ENCODE measurements at places on chromosomes 4 and X.
A peak's percentile ranks its signal among the peaks of the same experiment; 100 is the strongest.

GRCh38 chr4:154332681-154333421 lies 158.7 kb downstream of the DCHS2 start:
- peak; percentile 66 for DNase-seq

DNA sequence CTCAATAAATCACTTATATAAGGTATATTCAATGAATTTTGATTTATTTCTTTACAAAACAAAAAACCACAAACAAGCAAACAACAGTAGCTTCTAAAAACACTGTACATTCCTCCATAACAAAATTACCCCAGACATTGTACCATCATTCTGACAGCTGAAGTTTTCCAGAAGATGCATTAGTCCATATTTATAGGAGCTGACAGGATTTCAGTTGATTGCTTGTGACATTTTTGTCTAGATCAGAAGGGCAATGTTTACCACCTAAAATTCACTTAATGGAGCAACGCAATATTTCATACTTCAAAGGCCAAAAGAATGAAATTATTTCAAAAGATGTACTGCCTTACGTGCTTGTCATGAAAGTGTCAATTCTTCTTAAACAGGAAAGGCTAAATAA lies 167.0 kb downstream of the ATP10D start:
- DNase-seq: no peak

DNA sequence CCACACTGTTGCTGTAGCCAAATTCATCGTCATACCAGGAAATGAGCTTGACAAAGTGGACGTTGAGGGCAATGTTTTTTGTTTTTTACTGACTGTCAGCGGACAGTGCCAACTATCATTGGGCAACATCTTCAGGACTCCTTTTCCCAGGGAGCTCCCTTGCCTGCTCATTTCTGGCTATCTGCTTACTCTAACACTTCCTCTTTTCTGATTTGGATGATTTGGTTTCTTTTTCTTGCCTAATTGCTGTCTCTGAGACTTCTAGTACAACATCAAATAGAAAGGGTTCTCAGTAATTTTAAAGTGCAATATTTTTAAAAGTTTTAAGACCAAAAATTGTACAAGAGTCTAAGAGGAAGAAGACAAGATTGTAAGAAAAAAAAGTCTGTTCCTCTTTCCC lies 92.0 kb upstream of the KLHL4 start:
- DNase-seq: no peak

DNA sequence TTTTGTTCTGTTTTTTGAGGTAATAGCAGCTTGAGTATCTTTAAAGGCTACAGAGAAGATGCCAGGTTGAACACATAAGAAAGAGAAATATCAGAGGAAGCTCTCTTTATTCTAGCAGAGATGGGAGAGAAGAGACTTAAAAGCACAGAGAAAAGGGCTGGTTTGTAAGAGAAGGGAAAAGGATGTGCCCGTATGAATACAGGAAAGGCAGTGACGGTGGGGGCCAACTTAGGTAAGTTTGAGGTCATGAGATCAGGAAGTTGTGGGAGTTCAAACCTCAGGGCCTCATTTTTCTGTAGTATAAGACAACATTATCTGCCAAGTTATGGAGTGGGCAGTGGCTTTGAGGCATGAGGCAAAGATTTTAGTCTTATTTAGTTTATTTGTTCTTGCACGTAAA lies 121.3 kb upstream of the S100G start:
- peak; percentile 50 for DNase-seq

GRCh38 chr4:54433686-54434085 lies 204.6 kb downstream of the PDGFRA start:
- DNase-seq: no peak

- DNase-seq: no peak
Measured at GRCh38 chr4:48698029-48698971, 81.8 kb downstream of the FRYL start.

- DNase-seq: no peak
Measured at GRCh38 chr4:110705440-110705782, 82.5 kb upstream of the PITX2 start.

- no peak for DNase-seq
Measured at GRCh38 chr4:91935217-91935616, 368.5 kb upstream of the GRID2 start.

Data from activated CD4-positive, alpha-beta T cell treated with anti-CD3 and anti-CD28 coated beads, Interleukin-2, amount 10 ng/mL, durations not matched to agents 7 days and 5 days (primary cell).